ENCODE measurements at places on chromosomes 5 and 9. TPM values are rescaled to one million over a fixed set of nuclear protein-coding genes. Genes with fewer than 3 reads are reported as not detected.

Gene CBY3
- total RNA-seq: 0.18 TPM

- DNase-seq: no peak
These were observed 96.1 kb downstream of the F2RL2 start for GRCh38 chr5:76526950-76527583.

DNA sequence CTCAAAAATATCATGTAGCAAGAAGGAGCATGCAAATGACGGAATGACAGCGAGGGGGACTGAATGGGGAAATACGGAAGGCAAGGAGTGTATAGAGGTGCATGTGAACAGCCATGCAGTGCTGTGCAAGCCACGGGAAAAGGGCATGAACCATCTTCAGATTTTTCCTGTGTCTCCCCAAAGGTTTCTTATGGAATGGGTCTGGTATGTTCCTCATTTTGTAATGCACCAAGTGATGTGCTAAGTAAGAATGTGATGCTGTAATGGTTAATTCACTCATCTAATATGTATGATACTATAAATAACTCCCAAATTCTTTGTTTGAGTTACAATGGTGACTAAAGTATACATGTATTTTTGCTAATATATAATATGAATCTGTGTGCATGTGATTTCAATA, 99.0 kb upstream of the DAB2 start:
- DNase-seq: peak; percentile 84

Gene PCDHA12
- not detected for total RNA-seq

Gene MYO10
- 93.0 TPM for total RNA-seq

Data from IMR-90 (cell line).